Kidney (tissue), 22 donors: ENCODE measurements at places on chromosomes 1 and 21. TPM values are rescaled to one million over a fixed set of nuclear protein-coding genes. Genes with fewer than 3 reads are reported as not detected.

The CHRNB2 gene
- 0.60 TPM for total RNA-seq

The RPL22 gene
- 377 TPM for total RNA-seq

DNA sequence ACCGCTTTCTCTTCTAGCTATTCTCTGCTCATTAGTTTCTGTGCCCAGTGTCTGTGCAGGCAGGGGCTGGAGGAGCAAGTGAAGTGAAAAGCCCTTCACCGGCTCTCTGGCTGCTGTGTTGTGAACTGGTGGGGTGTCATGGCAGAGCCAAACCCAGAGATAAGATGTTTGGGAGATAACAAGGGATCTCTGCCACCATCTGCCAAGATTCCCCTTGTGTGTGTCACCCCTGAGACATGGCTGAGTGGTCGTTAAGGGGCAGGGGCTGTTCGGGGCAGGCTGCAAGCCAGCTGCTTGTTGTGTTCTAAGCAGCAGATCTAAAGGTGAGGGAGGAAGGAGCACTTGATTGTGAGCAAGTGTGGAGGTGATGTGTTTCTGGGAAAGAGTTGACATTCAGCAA, 24.5 kb downstream of the CNIH3 start:
- no peak overlapping the region for H3K27ac ChIP-seq
- H3K27me3 ChIP-seq, result no peaks in the 10 kb centered on the region
- no peaks in the 10 kb centered on the region for H3K36me3 ChIP-seq
- DNase-seq, result no peak
- no peaks in the 10 kb centered on the region for H3K4me1 ChIP-seq
- no peak overlapping the region for H3K4me3 ChIP-seq

DNA sequence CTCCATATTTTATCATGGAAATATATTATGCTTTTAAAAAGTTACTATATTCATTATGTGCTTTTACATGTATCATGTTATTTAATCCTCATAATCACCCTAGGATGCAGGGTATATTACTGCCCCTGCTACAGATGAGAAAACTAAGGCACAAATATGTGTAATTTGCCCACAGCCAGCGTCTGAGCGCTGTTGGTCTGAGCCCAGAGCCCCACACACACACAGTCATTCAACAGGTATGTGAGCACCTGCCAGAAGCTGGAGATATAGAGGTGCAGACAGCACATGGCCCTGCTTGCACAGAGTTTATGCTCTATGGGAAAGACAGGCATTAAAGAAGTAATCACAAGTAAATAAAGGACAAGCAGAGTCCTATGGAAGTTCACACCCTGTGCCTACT, 49.8 kb upstream of the SEC16B start:
- H3K27ac ChIP-seq, result no peak overlapping the region
- H3K36me3 ChIP-seq, result no peaks in the 10 kb centered on the region
- H3K27me3 ChIP-seq, result no peaks in the 10 kb centered on the region
- H3K4me1 ChIP-seq, result peaks cover 9% of the 10 kb centered on the region
- no peak overlapping the region for H3K4me3 ChIP-seq
- DNase-seq, result no peak

DNA sequence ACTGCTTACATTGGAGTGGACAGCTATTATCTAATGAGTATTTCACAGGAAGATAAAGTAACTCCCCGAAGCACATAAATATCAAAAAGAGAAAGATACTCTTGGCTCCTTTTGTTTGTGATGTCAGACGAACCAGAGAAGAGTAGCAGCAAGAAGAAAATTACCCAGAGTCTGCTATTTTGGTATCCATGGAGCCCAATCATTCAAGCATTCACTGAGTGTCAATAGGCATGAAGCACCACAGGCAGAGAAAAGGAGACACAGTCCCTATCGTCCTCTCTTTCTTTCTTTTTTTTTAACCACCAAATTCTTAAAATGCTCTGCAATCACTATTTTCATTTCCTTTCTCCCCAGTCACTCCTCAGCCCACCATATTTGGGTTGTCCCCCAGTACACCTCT, 22.2 kb downstream of the THEMIS2 start:
- no peaks in the 10 kb centered on the region for H3K4me1 ChIP-seq
- no peak for DNase-seq
- H3K27ac ChIP-seq, result no peak overlapping the region
- H3K36me3 ChIP-seq, result peaks cover 9% of the 10 kb centered on the region

DNA sequence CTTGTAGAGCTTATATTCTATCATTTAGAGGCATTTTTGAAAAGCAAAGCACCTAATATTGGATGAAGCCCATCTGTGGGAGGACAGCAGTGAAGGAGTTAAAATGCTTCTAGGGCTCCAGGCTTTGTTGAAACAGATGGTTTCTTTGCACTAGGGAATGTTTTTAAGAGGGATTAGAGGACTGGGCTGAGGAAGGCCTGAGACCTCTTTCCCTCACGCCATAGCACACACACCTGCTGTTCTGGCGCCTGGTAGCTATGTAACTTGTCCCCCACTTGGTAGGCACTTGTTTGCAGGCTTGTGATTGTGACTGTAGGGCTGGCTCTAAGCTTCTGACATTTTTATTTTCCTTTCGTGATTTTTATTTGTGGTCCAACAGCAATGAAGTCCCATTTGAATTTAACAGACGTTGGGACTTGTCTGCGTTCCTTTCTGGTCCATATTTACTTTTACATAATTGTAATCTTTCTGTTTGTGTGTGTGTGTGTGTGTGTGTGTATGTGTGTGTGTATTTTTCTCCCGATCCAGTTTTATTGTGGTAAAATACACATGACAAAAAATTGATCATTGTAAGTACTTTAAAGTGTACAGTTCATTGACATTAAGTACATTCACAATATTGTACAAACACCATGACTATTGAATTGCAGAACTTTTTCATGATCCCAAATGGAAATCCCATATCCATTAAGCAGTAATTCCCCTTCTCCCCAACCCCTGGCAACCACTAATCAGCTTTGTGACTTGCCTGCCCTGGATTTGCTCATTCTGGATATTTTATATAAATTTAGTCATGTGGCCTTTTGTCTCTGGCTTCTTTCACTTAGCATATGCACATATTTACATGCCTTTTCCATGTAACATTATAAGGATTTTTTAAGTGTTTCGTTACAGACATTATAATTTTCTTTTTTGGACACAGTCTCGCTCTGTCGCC, 33.5 kb upstream of the MACF1 start:
- no peak overlapping the region for H3K4me3 ChIP-seq
- H3K36me3 ChIP-seq, result no peaks in the 10 kb centered on the region
- H3K27me3 ChIP-seq, result no peaks in the 10 kb centered on the region
- peak; percentile 62 for DNase-seq
- H3K27ac ChIP-seq, result no peak overlapping the region
